ENCODE measurements at places on chromosomes 16 and 17.

DNA sequence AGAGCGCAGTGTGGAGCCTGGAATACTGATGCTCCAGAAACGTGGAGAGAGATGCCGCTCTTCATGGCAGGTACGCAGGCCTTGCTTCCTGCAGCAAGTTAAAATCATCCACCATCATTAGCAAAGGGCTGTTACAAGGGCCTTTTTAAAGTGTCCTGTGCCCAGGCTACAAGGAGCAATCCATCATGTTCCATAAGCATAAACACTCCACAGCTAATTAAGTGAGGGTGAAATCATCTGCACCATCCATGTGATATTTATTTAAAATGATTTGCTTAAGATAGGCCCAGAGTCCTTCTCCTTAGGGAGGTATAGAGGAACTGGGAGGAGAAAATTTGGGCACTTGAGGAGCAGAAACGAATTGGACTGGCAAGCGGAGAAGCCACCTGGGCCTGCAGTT, 372.1 kb downstream of the XYLT1 start:
- DNase-seq = no peak

GRCh38 chr16:69893106-69893505, 58.0 kb upstream of the CLEC18A start:
- DNase-seq = no peak

DNA sequence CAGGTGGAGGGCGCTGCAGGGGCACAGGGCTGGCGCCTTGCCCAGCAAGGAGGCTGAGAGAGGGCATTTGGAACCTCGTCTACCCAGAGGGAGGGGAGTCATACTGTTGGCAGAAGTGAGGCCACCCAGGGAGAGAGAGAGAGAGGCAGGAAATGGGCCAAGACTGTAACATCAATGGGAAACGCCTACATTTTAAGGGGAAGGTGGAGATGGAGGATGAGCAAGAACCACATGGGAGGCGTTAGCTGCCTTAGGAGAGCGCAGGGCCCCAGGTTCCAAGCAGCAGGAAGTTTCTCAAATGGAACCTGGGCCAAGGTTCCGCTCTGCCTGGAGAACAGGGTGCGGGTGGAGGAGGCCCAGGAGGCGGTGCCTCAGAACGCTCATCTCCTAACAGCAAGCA, 2.7 kb upstream of the WFDC1 start:
- no peak for DNase-seq

DNA sequence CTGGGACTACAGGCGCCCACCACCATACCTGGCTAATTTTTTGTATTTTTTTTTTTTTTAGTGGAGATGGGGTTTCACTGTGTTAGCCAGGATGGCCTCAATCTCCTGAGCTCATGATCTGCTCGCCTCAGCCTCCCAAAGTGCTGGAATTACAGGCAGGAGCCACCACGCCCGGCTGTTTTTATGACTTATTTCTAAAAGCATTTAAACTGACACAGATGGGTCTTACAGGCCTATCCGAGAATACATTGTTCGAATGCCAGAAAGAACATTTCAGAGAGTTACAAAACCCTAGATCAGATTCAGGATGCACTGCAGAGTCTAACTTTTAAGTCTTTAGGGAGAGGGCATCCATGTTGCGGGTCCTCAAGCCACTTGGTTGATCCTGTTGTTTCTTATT, 234.7 kb upstream of the MAF start:
- no peak for DNase-seq

- DNase-seq = no peak
Observed at GRCh38 chr16:82924075-82924854, 297.5 kb downstream of the CDH13 start.

GRCh38 chr17:15462976-15463772, 4.2 kb downstream of the CDRT4 start:
- DNase-seq = no peak

DNA sequence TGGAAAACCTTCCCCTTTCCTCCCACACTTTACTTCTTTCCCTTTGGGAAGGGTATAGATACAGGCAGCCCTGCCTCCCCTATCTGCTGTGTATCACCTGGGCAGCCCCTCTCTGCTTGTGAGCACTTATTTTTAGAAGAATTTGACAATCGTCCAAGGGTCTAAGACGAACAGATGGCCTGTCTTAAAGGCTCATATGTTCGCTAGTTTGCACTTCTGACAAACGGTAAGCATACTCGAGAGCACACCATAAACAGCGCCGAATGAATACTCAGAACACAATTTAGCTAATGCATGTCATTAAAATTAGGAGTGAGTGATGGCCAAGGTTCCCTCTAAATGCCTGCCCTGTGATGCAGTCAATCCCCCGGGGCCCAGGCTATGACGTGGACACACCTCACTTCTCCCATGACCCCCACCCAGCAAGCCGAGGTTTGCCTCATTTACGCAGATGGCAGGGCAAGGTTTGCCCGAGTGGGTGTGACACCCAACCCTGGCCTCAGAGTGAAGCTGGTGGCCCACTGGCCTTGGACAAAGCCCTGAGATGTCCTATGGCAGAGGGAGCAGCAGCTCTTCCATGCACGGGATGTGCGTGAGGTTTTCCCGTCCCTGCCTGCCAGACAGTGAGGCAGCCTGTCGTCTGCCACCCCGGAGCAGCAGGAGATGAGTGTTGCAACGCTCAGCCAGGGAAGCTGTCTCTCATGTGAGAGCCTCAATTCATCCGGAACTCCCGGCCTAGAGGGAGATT, 125.2 kb downstream of the C16orf78 start:
- DNase-seq = no peak

- DNase-seq = peak; percentile 45
Observed at GRCh38 chr17:7888184-7888920, at the start of gene CHD3. Gene CHD3, plus strand, starts transcription at chr17:7888789. Its CDS starts 212 bp downstream, at chr17:7889001.

- DNase-seq = no peak
Observed at GRCh38 chr17:66676421-66676820, 158.5 kb upstream of the CACNG5 start.

- DNase-seq = no peak
Observed at GRCh38 chr17:74531231-74531761, at the start of gene CD300LB. Gene CD300LB, minus strand, starts transcription at chr17:74531475. Its CDS starts 125 bp downstream, at chr17:74531350.

DNA sequence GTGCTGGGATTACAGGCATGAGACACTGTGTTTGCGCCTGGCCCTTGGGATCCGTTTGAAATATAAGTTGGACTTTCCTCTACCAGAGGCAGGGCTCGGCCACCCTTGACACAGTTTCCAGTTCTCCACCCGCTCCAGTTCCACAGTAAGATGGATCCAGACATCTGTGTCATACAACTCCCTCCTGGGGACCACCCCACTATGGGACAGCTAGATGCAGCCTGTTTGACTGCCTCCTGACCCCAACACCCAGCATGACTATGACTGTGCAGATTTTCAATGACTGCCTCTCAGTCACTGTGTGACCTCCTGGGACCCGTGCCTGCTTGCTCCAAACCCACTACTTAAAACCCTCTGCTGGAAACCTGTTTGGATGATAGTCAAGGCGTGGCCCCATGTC, 166.7 kb downstream of the IRF8 start:
- no peak for DNase-seq

GRCh38 chr16:2532494-2533141, 1.4 kb upstream of the CEMP1 start:
- DNase-seq = peak; percentile 56

GRCh38 chr17:75737133-75737962, 16.1 kb downstream of the ITGB4 start:
- no peak for DNase-seq

DNA sequence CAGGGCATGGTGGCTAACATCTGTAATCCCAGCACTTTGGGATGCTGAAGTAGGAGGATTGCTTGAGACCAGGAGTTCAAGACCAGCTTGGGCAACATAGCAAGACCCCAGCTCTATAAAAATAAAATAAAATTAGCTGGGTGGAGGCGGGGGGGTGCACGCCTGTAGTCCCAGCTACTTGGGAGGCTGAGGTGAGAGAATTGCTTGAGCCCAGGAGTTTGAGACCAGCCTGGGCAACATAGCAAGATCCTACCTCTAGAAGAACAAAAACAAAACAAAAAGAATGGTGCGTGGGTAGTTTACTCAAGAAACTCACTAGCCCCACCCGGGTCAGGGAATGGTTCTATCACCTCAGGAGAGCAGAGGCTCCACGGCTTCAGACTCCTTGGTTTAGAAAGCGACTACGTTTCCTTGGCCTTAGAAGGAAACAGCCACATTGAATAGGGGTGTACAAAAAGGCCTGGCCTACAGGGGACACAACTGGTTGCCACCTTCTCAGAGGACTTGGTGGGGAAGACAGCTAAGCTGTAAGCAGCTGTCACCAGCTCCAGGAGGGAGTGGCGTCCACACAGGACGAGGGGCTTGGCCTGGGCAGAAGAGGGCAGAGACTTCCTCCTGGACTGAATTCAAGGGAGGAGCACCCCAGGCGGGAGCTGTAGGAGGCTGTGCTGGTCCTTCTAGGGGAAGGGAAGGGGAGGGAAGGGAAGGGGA, 716 bp downstream of the TK1 start:
- no peak for DNase-seq

GRCh38 chr17:44738214-44738906, 20.4 kb upstream of the ADAM11 start:
- DNase-seq = no peak

DNA sequence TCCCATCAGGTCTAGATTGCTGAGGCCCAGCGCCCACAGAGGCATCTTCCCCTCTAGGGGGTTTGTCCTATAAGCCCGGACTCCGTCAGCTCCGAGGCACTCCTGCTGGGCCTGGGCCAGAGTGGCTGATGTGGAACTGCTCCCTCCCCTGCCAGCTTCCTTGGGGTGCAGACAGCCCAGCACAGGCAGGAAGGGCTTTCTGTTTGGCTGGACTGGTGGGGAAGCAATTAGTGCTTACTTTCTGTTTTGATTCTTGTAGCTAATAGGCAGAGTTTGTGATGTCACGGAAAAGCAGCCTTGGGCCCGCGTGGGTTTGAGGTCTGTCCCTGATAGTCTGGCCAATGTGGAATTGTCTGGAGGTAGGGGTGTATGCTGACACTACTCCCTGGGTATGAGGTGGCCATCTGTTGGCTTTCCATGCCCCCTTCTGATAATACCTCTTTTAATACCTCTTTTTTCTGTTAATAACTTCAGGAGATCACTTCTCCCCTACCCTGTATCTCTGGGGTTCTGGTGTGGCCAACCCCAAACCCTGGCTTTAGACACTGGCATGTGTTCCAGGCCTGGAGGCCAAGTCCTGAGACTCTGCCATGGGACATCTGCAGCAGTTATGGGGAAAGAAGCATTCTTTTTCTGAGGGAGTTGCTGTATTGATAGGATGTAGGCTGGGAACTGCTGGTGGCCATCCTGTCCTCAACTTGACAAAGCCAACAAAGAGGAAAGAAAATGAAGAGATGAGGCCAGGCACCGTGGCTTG, 190.9 kb downstream of the RAB11FIP4 start:
- no peak for DNase-seq

DNA sequence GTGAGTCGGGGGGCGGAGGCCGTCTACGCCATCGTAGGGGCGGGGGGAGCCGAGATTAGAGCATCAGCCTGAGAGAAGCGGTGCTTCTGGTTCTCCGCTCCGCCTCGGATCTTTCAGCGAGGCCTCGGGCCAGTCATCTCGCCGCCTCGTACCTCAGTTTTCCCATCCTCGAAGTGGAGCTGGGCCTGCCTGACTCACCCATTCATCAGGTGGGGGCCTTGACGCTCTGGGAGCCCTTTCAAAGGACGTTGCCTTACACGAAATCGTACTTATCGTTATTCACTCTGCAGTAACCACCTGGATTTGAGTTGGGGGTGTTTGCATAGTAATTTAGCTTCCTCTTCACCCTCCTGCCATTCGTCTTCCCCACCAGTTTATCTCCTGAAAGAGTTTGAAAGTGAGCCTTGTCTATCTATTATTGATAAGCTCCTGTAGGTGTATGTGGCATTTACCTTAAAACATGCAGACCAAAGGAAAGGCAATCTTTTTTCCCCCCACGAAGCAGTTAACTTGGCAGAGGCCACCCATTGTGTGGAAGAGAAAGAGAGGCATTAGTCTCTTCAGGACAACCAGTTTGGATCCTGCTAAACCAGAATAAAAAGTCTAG, 674 bp downstream of the TAF15 start:
- DNase-seq = no peak

DNA sequence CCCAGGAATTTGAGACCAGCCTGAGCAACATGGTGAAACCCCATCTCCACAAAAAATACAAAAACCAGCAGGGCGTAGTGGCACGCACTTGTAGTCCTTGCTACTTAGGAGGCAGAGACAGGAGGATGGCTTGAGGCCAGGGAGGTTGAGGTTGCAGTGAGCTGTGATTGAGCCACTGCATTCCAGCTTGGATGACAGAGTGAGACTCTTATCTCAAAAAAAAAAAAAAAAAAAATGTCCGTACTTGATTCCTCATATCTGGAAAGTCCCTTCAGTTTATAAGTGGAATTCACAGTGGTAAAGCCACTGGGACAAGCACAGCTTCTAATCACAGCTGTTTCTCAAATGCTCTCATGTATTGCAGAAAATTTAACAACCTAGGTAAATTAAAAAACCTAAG, 78.6 kb upstream of the CREBBP start:
- no peak for DNase-seq

- DNase-seq = no peak
Observed at GRCh38 chr17:2396568-2397246, 4.2 kb downstream of the MNT start.

GRCh38 chr16:88919936-88920335, 53.5 kb upstream of the PABPN1L start:
- DNase-seq = no peak

Measured in activated CD4-positive, alpha-beta T cell treated with anti-CD3 and anti-CD28 coated beads, Interleukin-2, amount 50 U/mL, for 1 hour (primary cell).